Dorsolateral prefrontal cortex (tissue), 122 donors: ENCODE measurements at places on chromosomes 6 and 20. TPM values are rescaled to one million over a fixed set of nuclear protein-coding genes. Genes with fewer than 3 reads are reported as not detected.

DNA sequence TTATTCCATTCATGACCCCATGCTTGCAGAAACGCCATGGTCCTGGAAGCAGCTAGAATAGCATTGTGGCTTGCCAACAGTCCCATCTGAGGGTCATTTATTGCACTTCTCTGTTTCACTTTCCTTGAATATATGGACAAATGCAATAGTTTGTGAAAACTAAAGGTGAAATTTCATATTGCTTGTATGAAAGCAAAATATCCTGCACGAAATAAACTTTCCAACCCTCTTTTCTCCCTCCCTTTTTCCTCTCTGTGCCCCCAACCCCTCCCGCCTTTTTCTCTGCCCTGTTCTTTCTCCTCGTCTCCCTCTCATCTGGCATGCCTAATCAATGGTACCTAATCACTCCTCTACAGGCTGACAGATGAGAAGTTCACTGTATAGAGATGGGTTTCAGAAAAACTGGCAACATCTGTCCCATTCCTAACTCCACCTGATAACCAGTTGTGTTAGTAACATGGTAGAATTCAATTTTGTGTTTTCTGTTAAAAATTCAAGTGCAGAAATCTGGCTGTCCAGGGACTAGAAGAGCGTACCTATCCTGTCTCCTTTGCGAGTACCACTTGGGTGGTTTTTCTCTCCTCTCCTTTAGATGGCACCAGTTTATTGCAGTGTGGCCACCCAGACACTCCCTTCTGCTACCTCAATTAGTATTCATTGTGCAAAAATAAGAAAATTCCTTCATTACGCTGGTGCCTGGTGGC is 198.6 kb downstream of the FOXA2 start:
- no peak for DNase-seq

GRCh38 chr6:47278545-47278944 is 31.2 kb downstream of the TNFRSF21 start:
- no peak for DNase-seq

TRIM15 gene
- total RNA-seq, result not detected

- DNase-seq, result no peak
Measured at GRCh38 chr20:46751856-46752255, 42.4 kb downstream of the SLC2A10 start.

DNA sequence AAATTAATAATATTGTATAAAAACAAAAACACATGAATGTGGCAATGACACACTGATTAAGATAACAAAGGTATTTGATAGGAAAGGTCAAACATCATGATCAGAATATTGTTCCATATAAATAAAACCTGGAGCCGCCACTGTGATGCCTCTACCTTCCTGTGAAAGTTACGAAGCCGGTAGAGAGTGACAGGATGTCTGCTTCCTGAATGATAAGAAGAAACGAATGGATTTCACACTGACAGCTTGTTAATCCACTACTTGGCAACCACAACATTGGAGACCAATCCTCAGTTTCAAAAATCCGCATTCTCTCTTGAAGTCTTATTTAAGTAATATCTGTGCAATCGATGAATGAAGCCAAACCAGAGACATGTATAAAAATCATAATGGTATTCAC is 315.1 kb downstream of the HDGFL1 start:
- DNase-seq, result no peak

TRIM40 gene
- not detected for total RNA-seq

IMPG1 gene
- not detected for total RNA-seq

- no peak for DNase-seq
Measured at GRCh38 chr20:37407019-37407566, 61.2 kb downstream of the SRC start.

SLPI gene
- 1.0 TPM for total RNA-seq

HLA-DMB gene
- 7.5 TPM for total RNA-seq

CCN6 gene
- not detected for total RNA-seq

MKKS gene
- total RNA-seq, result 42.6 TPM

GRCh38 chr20:20217621-20218020 is 150.3 kb upstream of the INSM1 start:
- DNase-seq, result no peak
